ENCODE measurements at places on chromosomes 4 and X.
A peak's percentile ranks its signal among the peaks of the same experiment; 100 is the strongest.

- no peak overlapping the region for H3K4me3 ChIP-seq
- no peaks in the 10 kb centered on the region for H3K27me3 ChIP-seq
- no peak overlapping the region for H3K27ac ChIP-seq
- DNase-seq, result no peak
- no peaks in the 10 kb centered on the region for H3K4me1 ChIP-seq
Observed at GRCh38 chr4:55431710-55432336, 36.1 kb downstream of the TMEM165 start.

GRCh38 chr4:100649417-100649816 lies 131.6 kb upstream of the EMCN start:
- H3K36me3 ChIP-seq, result no peaks in the 10 kb centered on the region

DNA sequence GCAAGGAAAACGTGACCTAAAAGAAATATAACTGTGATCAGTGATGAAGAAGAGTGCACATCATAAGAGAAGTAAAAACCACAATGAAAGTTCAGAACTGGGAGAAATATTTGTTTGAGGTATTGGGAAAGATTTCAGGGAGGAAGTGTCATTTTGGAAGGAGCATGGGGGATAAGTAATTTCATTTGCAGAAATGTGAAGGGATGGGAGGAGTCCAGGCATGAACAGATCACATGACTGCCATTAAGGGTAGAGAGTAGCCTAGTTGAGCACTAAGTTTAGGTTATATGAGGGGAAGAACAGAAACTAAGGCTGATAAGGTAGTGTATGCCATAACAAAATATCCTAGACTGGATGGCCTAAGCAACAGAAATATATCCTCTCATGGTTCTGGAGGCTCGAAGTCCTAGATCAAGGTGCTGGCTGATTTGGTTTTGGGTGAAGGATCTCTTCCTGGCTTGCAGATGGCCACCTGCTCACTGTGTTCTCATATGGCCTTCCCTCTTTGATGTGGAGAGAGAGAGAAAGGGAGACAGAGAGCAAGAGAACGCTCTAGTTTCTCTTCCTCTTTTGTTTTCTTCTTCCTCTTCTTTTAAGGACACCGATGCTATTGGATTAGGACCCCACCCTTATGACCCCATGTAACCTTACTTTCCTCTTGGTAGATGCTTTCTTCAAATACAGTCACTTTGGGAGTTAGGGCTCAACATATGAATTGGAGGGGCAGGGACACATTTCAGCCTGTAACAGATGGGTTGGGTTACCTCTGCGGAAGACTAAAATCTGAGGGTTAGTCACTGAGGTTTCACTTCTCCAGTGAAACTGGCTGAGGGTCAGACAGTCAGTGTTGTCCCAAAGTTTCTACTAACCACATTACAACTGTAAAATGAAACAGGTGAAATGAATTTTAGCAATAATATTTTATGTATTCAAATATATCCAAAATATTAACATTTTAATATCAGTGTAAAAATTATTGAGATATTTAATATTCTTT lies 77.9 kb downstream of the EGF start:
- H3K4me3 ChIP-seq, result no peak overlapping the region
- no peak for DNase-seq
- H3K36me3 ChIP-seq, result no peaks in the 10 kb centered on the region

DNA sequence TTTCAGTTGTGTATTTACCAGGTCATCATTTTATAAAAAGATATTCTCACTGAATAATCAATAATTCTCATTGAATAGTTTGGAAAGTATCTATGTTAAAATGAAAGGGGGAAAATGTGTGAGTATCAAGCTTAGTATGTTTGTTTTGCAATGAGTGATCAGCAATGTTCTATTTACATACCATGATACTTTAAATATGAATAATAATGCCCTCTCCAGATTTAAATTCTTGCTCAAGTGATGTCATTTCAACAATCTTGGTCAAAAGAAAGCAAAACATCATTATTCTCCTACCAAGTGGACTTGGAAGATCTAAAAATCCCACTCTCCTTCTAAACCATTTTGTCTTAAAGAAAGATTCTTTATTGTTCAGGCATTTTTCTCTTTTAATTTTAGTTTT lies 42.1 kb upstream of the ANKRD50 start:
- H3K27me3 ChIP-seq, result no peaks in the 10 kb centered on the region
- no peak overlapping the region for H3K4me3 ChIP-seq
- no peaks in the 10 kb centered on the region for H3K4me1 ChIP-seq
- no peak for DNase-seq

DNA sequence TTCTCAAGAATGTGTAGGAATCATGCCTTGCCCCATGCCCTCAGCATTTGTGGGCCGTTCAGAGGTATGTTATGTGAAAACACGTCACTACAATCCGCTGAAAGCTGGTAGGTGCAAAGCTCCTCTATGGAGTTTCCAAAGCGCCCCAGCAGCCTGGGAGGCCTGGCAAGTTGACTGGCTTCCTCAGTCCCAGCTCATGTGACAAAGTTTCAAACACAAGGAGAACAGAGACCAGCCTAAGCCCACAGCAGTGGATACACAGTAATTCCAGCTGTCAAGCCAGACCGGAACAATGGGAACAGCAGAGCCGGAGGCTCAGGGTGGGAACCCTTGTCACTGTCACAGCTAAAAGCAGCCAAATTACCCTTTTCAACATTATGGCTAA lies 33.5 kb downstream of the NAT8L start:
- no peak for DNase-seq
- H3K36me3 ChIP-seq, result no peaks in the 10 kb centered on the region
- no peaks in the 10 kb centered on the region for H3K27me3 ChIP-seq
- no peak overlapping the region for H3K4me3 ChIP-seq

DNA sequence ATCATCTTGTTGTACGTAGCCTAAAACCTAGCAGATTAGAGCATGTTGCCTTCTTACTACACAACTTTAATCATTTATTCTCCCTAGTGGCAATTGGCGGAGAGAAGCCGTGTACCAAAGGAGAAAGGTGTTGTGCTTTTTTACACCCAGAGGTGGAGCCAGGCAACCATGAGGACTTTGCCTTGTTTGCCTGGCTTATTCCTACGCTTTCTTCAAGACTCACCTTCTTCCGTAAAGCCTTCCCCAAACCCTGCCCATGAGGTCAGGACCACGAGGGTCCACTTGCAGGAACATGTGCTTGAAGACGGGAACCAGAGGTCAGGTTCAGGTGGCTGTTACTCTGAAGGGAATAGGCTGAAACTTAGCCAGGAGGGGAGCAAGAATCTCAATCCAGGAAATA lies 290.5 kb downstream of the RAB28 start:
- DNase-seq, result no peak
- H3K27me3 ChIP-seq, result no peaks in the 10 kb centered on the region
- no peak overlapping the region for H3K27ac ChIP-seq
- no peaks in the 10 kb centered on the region for H3K36me3 ChIP-seq
- H3K4me3 ChIP-seq, result no peak overlapping the region

DNA sequence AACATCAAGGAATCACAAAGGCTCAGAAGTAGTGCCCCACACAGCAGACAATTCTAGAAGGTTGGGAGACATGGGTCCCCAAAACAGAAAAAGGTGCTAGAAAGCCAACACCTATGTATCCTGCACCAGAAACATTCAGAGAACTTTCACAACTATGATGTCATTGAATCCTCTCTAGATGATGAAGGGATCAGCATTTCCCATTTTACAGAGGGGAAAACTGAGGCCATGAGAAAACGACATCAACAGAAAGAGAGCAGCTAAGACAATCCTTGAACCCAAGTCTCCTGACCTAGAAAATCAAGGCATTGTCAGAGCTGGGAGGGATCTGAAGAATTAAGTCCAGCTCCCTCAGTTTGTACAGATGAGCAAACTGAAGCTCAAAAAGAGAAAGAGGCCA lies 3.3 kb downstream of the KCND1 start:
- H3K4me1 ChIP-seq, result peaks cover 15% of the 10 kb centered on the region
- H3K4me3 ChIP-seq, result no peak overlapping the region
- H3K27ac ChIP-seq, result no peak overlapping the region
- no peak for DNase-seq

GRCh38 chrX:6384371-6384770 lies 150.5 kb downstream of the VCX3A start:
- H3K27me3 ChIP-seq, result no peaks in the 10 kb centered on the region
- no peaks in the 10 kb centered on the region for H3K4me1 ChIP-seq
- no peak for DNase-seq
- H3K36me3 ChIP-seq, result no peaks in the 10 kb centered on the region
- H3K27ac ChIP-seq, result no peak overlapping the region
- H3K4me3 ChIP-seq, result no peak overlapping the region

DNA sequence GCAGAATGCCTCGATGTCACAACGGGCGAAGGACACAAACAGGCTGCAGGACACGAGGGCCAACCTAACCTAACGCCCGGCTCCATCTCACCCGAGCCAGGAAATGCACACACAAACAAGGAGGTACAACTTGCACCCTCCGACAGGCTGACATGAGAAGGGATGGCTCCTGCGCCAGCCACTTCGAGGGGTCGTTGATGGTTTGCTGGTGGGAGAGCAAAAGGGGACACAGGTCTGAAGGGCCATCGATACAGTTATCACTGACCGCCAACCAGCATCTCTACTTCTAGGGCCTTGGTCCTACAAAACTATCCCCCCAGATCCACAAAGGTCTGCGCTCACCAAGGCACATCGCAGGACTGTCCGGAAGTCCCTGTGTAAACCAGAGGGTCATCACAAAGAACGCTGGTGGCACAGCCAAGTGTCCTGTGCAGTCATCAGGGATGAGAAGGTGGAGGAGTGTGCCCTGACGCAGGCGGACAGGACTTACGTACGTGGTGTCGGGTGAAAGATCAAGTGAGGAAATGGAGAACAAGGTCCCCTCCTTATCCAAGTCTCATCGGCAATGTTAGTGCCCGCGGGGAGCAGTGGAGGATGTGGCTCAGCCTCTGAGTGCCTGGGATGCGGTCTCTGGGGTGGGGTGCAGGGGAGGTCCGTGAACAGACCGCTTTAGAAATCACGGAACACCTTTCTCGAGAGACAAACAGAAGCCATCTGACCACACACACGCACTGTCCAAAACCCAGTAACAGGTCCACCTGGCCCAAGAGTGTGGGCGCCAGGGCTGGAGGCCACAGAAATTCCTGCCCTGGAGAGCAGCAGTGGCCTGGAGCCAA lies 7.0 kb downstream of the MXD4 start:
- no peak for DNase-seq
- peaks cover 48% of the 10 kb centered on the region for H3K4me1 ChIP-seq
- peaks cover 85% of the 10 kb centered on the region for H3K36me3 ChIP-seq
- H3K4me3 ChIP-seq, result peak overlapping the region; percentile 34
- H3K27ac ChIP-seq, result peak overlapping the region; percentile 95

GRCh38 chrX:30688641-30689040 lies 35.4 kb downstream of the GK start:
- H3K4me3 ChIP-seq, result no peak overlapping the region
- no peaks in the 10 kb centered on the region for H3K36me3 ChIP-seq
- H3K4me1 ChIP-seq, result no peaks in the 10 kb centered on the region
- H3K27me3 ChIP-seq, result no peaks in the 10 kb centered on the region
- DNase-seq, result no peak

DNA sequence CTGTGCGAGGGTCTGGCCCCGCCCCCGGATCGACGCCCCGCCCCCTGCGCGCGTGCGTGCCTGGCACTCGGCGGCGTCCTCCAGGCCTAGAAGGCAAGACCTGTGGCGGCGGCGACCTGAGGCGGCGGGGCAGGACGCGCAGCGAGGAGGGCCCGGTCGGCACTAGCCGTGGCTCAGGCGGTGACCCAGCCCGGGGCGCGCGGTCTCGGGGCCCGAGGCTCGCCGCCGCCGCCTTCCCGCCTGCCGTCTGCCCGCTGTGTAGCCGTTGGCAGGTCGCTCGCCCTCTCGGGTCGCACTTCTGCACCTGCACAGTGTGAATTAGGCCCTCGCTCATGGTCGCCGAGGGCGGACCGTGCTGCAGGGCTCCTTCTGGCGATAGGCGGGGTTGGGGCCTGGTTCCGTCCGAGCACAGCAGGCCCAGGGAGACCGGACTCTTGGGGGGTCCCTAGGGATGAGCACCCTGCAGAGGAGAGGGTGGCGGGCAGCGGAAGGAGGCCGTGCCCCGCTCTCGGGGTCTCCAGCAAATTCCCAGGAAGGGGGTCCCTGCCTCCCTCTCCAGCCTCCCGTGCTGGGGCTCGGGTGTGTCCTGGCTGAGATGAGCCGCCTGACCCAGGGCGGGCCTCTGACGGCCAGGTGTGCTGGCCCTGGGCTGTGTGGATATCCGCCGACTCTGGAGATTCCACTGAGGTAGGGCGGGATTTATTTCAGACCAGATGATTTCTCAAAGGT lies 557 bp upstream of the FAM53A start:
- H3K27ac ChIP-seq, result peak overlapping the region; percentile 92
- no peaks in the 10 kb centered on the region for H3K27me3 ChIP-seq
- peak overlapping the region; percentile 75 for H3K4me3 ChIP-seq
- H3K36me3 ChIP-seq, result no peaks in the 10 kb centered on the region
- peaks cover 25% of the 10 kb centered on the region for H3K4me1 ChIP-seq

DNA sequence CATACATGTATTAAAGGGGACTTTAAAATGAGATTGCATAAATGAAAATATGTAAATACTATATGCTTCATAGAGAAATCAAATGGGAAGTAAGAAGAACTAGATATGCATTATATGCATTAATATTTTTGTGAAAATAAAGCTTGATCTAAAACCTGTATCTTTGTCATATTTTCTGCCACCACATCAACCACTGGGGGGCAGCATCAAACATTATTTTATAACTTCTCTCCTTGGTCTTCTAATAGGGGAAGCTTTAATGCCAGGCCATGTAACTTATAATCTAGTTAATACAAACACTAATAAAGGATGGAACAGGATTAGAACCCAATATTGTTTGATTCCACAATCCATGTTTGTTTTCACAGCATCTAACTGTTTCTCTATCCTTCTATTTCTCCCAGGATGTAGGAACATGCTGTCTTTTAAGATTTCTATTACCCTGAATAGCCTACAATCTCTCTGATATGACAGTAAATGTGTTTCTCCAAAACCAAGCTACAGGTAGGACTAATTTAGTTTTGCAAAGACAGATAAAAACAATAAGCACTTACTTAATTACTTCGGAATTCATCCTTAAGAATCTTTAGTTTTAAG lies 10.0 kb downstream of the QRFPR start:
- no peak for DNase-seq
- no peaks in the 10 kb centered on the region for H3K27me3 ChIP-seq
- no peaks in the 10 kb centered on the region for H3K4me1 ChIP-seq
- H3K36me3 ChIP-seq, result no peaks in the 10 kb centered on the region
- H3K27ac ChIP-seq, result no peak overlapping the region
- no peak overlapping the region for H3K4me3 ChIP-seq

GRCh38 chr4:159937595-159937994 lies 834.7 kb downstream of the RAPGEF2 start:
- no peaks in the 10 kb centered on the region for H3K4me1 ChIP-seq
- H3K27me3 ChIP-seq, result no peaks in the 10 kb centered on the region
- H3K4me3 ChIP-seq, result no peak overlapping the region
- no peak for DNase-seq
- H3K36me3 ChIP-seq, result no peaks in the 10 kb centered on the region
- no peak overlapping the region for H3K27ac ChIP-seq

- H3K36me3 ChIP-seq, result no peaks in the 10 kb centered on the region
- no peak overlapping the region for H3K4me3 ChIP-seq
- no peaks in the 10 kb centered on the region for H3K4me1 ChIP-seq
- no peak for DNase-seq
Observed at GRCh38 chr4:10701161-10701560, 16.6 kb upstream of the CLNK start.

GRCh38 chr4:13990596-13991589 lies 363.4 kb upstream of the BOD1L1 start:
- DNase-seq, result no peak
- H3K27ac ChIP-seq, result no peak overlapping the region
- no peaks in the 10 kb centered on the region for H3K27me3 ChIP-seq

All from esophagus squamous epithelium (tissue), 5 donors.